ENCODE measurements at places on chromosomes 6 and 20.

- DNase-seq = no peak
These were observed 94.6 kb downstream of the CD109 start for GRCh38 chr6:73790574-73790973.

GRCh38 chr6:134744301-134744700 is 205.6 kb downstream of the ALDH8A1 start:
- no peak for DNase-seq

GRCh38 chr6:2940010-2940850 is 31.1 kb downstream of the SERPINB6 start:
- no peak for DNase-seq

DNA sequence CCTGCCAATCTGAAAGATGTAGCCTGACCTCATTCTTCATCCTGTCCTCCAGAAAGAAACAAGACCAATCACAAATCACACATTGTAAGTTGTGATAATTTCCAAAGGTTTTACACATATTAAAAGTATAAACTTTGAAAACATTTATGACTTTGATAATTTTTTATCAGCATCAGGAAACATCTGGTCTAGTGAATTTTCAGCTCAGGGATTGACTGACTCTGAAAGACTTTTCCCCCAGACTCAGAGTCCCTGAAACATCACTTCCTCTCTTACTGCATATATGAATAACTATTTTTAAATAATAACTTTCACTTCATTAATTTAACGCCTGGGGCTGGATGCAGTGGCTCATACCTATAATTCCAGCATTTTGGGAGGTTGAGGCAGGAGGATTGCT is 48.5 kb upstream of the SSTR4 start:
- no peak for DNase-seq

GRCh38 chr6:20148433-20148832 is 63.8 kb downstream of the MBOAT1 start:
- no peak for DNase-seq

DNA sequence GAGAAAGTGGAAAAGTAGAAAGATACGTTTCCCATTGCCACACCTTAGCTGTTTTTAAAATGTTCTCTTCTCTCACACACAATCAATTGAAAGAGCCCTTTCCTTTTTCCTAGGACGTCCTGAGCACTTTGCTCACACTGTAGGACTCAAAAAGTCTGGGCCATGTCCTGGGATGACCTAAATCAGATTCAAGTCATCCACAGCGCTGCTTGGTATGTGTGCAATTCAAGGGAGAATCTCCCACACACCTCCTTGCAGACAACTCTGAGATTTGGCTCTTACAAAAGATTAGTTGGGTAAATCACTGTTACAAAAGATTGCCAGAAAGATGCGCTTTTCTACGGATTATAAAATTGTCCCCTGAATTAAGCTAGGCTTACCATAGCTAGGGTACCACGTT is 130.1 kb downstream of the RNASET2 start:
- DNase-seq = no peak

GRCh38 chr6:159312206-159312605 is 143.0 kb downstream of the FNDC1 start:
- DNase-seq = no peak

DNA sequence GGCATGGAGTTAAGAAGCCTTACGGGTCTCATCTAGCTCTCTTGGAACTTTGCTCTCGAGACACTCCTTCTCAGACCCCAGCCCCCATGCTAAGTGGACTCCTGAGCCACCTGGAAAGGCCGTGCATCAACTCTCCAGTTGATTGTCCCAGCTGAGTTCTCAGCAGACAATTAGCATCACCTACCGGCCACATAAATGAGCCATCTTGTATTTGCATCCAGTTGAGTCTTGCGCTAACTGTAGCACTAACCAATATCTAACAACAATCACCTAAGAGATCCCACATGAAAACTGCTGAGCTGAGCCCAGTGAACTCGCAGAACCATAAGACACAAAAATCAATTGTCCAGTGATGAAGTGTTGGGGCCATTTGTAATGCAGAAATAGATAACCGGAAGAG is 49.7 kb downstream of the PCNA start:
- no peak for DNase-seq

- no peak for DNase-seq
These were observed 78.5 kb upstream of the FAM184A start for GRCh38 chr6:119156757-119157505.

DNA sequence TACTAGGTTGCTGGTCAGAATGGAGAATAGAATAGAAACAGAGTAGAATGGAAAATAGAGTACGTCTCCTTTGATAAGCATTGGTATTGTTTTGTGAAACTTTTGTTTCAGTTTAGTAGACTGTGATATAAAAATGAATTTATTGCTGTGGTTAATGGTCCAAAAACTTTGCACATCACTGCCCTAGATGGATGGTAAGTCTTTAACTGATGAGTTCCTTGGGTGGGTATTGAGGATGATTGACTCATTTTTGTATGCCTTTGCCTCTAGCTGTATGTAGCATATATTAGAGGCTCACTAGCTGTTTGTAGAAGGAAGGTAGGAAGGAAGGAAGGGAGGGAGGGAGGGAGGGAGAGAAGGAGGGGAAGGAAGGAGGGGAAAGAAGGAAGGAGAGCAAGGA is 48.3 kb downstream of the ZDHHC14 start:
- no peak for DNase-seq

GRCh38 chr6:64081453-64081852 is 445.9 kb downstream of the PHF3 start:
- DNase-seq = no peak

DNA sequence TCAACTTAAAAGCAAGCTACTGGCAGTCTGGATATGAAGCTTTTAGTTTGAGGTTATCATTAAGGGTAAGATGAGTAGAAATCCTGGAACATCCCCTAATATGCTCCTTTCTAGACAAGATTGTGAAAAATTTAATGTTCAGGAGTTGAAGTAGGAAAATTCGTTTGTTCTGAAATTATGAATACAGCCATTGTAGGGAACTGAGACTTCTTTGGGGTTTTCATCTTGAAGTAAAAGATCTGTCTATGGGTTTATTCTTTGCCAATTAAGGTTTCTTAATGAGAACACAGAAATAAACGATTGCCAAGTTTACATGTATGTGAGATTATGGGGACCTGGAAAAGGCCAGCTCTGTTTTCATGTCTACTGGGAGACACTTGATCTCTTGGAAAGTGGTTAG is 225.6 kb upstream of the MOCS1 start:
- no peak for DNase-seq

DNA sequence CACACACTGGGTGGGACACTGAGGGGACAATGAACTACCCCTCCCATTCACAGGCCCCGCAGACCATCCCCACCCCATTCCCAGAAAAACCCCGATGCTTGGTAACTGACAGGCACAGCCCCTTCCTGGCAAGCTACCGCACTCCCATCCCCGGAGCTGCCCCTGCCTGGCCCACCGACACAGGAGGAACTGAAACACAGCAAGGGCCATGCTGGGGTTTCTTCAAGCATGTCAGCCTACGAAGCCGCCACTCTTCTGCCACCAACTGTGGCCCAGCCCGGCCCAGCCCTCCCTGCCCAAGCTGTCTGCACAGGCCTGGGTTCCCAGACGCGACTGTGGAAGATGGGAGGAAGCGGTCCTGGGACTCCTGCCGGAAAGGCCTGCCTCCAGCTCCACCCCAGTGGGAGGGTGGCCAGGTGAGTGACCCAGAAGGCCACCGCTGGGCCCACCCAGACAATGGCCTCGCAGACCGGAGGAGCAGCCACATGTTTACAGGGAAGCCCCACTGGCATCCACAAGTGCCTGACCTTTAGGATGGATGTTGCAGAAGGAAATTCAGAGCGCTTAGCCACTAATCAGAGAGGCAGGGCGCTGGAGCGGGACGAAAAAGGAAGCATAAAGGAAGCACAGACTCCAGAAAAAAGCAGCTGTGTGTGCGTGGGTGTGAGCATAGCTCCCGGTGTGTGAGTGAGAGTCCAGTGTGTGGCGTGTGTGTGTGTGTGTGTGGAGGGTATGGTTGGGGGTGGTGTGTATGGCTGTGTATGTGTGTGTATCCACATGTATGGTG is 91.6 kb downstream of the PRND start:
- DNase-seq = no peak

DNA sequence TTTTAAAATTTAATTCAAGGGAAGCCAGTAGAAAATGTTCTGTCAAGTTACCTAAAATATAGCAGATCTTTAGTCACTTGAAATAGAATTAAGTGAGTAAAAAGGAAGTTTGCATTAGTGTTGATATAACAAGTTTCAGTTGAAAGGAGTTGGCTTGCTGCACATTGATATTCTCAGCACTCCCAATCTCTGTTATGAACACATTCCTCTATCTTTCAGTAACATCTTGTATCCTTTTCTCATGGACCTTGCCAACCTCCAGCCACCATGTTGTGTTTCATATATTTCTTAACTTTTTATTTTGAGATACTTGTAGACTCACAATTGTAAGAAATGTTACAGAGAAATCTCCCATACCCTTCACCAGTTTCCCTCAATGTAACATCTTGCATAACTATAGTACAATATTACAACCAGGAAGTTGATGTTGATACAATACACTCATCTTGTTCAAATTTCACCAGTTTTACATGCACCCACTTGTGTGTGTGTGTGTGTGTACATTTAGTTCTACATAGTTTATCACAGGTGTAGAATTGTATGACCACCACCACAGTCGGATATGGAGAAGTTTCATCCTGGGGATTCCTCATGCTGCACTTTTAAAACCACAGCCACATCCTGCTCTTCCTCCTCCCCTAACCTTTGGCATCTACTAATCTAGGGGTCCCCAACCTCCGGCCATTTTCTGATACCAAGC is 20.2 kb upstream of the PAQR8 start:
- no peak for DNase-seq

DNA sequence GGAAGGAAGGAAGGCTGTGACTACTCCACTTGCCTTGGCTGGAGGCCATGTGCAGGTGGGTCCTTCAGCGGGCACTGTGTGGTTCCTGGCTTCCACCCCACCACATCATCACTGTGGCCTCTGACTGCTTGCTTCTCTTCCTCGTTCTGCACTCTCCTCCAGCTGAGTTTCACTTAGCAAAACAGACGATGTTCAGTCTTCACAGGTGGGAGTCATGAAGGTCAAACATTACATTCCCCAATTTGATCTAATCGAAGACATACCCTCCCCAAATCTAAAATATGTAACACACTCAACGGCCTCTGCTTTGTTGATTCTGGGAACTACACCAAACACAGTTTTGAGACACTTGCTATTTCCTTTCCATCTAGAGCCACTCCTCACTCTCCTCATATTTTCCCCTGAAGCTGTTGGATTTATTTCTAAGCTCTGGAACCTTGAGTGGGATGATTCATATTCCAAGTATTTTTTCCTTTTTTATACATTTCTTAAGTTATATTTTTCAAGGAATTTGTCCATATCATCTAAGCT is 132.5 kb upstream of the FOXA2 start:
- DNase-seq = no peak

DNA sequence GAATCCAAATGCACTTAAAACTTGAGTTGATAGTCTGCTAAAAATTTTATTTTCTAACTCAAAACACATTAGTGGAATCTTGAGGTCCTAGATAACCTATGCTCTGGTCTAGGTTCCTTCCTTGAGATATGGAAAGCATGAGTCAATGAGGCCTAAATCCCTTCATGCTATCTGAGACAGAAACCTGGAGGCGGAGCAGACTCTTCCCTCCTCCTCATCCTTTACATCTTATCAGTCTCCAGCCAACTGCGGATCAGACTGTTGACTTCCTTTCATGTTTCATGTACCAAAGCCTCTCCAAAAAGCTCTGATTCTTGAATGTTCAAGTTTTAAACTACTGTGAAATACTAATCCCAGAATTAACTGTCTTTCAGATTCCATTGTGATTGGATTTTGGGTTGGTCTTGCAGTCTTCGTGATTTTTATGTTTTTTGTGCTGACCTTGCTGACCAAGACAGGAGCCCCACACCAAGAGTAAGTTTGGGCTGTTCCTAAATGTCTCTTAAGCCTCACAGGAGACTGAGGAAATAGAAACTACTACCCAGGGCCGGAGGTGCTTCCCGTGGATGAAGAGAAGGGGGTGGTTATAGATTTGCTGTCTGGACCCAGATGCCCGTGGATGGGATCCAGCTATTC is 29.1 kb downstream of the MRAP2 start:
- no peak for DNase-seq

GRCh38 chr6:16840291-16840690 is 79.0 kb upstream of the ATXN1 start:
- DNase-seq = no peak

DNA sequence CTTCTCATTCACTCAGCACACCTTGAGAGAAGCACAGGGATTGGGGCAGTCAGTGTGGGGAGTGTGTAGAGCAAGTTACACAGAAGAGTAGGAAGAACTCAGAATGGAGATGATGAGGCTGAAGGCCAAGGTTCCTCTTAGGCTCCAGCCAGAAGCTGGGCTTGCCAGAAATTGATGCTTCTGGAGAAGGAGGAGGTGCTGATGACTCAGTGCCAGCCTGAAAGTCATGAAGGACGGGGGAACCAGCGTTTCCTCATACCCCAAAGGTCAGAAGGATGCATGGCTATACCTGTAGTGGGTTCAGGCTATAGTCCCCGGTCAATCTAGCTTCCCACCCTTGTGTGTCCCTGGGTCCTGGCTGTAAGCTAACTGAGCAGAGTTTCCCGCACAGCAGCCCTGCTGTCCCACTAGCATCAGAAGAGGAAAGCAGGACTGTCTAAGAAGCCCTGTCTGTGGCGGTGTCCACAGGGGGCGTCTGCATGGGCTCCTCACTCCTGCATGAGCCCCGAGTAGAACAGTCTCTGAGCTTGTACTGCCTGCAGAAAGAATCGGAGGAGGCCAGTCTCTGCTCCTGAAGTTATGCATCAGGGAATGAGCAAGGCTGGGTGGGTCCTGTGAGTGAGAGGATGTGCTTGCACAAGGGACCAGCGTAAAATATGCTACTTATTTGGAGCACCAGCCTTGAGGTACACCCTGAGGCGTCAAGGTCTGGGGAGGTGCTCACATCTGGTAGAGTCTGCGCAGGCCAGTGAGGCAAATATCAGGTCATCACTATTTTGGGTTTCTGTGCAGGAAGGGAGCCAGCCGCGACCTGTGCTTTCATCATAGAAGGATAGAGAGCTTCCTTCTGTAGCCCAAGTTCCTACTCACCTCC is 148.5 kb downstream of the MRPL14 start:
- no peak for DNase-seq

GRCh38 chr6:141267420-141267819 is 865.3 kb upstream of the GJE1 start:
- DNase-seq = no peak

GRCh38 chr20:47368301-47368700 is 11.8 kb upstream of the ZMYND8 start:
- no peak for DNase-seq

GRCh38 chr20:47032933-47033578 is 138.4 kb downstream of the EYA2 start:
- no peak for DNase-seq

- DNase-seq = no peak
These were observed 106.0 kb upstream of the TNFAIP3 start for GRCh38 chr6:137761072-137761471.

GRCh38 chr20:62812181-62812906 is 4.5 kb upstream of the COL9A3 start:
- no peak for DNase-seq

GRCh38 chr6:16694781-16695578 is 66.3 kb downstream of the ATXN1 start:
- no peak for DNase-seq

GRCh38 chr20:54361475-54361874 is 113.9 kb upstream of the DOK5 start:
- no peak for DNase-seq

All from NCI-H1092 (cell line).